ENCODE measurements at places on chromosomes 16 and 17.

DNA sequence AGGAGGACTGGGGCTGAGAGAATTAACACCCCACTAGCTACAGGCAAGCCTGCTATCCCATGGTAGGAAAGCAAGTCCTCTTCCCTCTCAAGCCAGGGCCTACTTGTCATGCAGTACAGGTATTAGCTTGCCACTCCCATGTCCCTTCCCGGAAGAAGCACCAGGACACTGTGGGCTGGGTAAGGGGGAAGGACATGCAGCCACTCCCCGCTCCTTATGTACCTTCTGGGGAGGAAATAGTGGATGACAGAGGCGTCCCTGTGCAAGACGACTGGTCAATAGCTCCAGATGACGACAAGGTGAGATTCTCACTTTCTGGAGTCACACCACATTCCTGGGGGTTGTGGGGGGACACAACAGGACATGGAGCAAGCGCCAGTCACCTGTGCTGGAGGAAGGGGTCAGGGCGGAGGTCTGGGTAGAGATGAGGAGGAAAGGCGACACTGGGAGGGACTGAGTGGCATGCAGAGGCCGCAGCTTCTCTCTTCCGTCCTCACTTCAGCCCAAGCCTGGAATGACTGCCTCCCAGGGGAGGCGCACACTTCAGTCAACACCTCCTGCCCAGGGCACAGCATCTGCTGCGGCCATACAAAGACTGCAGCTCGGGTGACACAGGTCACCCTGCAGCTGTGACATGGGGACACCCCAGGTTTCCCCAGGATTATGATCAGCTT lies 15.1 kb upstream of the FOXJ1 start:
- no peak for DNase-seq

DNA sequence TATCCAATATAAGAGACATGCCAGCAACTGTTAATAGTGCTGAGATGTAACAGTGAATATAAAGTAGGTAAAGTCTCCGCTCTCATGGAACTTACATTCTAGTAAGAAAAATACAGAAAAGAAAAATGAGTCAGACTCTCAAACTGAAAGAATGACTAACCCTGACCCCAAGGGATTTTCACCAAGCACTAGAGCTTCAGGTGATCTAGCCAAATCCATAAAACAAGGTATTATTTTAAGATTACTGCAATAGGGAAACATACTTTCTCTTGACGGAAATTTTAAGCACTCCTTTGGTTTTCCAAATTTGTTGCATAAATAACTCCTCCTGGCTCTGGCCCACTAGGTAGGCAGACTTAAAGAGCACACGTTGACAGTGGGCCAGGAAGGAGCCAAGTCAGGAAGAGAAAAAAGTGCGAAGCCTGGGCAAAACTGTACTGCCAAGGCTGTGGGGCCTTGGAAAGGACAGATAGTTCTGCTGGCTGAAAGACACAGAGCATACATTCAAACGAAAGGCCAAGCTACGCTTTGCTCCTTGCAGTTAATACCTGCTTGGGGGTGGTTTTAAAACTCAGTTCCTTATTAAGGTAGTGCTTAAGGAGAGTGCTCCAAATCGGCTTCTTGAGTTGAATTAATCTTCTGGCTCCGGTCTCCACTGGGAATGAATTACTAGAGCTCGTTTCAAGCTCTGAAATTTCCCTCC lies 1.4 kb downstream of the GOT2 start:
- DNase-seq: no peak

DNA sequence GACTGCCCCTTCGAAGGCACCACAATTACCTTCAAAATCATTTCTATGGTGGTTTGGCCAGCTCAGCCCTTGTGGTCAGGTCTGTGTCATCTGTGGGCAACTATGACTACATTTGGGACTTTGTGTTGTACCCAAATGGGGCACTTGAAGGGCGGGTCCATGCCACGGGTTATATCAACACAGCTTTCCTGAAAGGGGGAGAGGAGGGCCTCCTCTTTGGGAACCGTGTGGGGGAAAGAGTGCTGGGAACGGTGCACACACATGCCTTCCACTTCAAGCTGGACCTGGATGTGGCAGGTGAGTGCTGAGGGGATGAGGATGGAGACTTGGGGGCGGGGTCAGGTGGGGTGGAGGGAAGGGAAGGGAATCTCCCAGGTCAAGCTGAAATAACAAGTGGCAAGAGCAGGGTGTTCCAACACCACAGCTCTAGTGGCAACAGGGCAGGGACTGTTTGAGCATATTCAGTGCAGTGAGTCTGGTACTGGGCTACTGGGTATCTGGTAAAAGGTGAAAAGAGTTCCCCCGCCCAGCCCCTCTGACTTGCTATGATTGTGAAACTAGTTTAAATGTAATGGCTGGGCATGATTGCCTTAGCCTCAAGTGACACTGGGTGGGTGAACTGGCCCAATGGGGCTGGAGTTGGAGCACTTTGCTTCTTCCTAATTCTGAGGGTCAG lies 1.7 kb downstream of the AOC2 start:
- DNase-seq: no peak

DNA sequence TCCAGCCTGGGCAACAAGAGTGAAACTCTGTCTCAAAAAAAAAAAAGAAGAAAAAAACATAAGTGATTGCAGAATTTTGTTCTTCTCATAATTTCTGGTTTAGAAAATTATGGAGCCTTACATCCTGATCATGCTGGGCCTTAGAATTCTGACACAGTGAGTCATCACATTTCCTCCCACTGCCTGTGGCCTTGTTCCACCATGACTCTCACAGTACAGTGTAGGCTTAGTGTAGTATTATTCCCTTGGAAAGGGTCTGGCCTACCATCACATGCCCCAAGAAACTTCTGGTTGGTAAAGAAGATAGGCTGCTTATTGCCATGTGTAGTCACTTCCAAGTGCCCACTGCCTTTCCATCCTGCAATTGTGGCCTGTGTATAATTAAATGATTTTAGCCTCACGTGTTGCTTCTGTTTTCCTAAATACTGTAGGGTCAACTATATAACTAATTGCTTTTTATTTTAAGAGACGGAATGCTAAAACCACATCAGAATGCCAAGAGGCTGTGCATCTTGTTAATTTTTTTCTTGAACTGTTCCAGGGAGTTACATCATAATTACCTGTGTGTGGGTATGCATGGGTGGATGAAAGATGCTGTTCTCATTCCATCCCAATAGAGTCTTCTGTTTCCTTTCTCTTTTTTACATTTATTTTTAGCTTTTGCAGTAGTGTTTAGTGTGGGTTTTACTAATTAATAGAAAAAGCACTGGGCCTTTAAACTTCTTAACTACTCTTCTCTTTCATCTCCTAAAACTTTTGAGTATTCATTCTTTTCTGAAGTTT lies 25.9 kb downstream of the OGFOD1 start:
- no peak for DNase-seq

DNA sequence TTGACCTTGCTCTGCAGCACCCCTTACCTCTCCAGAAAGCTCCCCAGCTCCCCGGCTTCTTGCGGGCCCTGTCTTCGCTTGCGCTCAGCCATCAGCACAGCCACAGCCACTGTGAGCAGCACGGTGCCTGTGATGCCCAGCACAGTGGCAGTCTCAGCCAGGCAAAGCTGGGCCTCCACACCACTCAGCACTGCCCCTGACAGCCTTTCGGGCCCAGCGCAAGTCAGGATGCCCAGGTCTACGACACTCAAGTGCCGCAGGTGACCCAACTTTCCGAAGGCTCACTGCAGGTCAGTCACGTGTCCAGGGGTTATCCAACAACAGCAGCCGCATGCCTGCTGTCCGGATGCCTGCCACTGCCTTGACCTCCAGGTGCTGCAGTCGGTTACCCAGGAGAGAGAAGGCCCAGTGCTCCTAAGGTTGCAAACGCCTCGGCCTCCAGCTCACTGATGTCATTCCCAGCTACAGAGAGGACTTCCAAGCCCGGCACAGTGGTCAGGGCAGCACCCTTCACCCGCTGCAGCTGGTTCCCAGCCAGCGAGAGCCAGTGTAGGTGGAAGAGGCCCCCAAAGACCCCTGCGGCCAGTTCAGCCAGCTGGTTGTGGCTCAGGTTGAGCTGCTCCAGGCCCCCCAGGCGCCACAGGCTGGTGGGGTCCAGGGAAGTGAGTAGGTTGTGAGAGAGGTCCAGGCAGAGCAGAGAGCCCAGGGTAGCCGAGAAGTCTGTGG lies 8.9 kb upstream of the TMEM101 start:
- DNase-seq: no peak

GRCh38 chr17:57337390-57337789 lies 81.1 kb downstream of the MSI2 start:
- DNase-seq: peak; percentile 2

- DNase-seq: no peak
Measured at GRCh38 chr17:50603340-50603739, 31.3 kb upstream of the ABCC3 start.

- DNase-seq: no peak
Measured at GRCh38 chr17:44733753-44734152, 25.0 kb upstream of the ADAM11 start.

GRCh38 chr17:47663912-47664623 lies 14.3 kb downstream of the KPNB1 start:
- no peak for DNase-seq

DNA sequence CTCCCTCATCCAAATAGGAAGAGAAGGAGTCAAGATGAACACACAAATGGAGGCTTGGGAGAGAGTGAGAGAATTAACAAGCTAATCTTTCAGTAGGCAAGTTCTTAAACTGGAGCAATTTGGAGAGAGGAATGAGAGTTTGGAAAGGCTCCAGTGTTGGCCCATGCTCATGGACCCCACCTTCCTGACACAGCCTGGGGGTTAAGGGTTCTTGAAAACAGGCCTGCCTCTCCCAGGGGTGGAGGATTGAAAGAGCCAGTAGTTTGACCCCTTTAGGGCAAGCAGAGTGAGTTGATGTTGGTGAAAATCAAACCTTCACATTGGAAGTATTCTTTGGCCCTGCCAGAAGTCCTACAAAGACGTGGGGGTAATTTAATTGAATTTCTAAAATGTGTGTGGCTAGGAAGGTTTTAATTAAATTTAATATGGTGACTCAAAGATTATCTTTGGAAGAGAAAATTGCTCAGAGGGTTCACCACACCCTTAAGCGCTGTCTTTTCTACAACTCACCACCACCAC lies 5.8 kb downstream of the HOXB3 start:
- DNase-seq: no peak

DNA sequence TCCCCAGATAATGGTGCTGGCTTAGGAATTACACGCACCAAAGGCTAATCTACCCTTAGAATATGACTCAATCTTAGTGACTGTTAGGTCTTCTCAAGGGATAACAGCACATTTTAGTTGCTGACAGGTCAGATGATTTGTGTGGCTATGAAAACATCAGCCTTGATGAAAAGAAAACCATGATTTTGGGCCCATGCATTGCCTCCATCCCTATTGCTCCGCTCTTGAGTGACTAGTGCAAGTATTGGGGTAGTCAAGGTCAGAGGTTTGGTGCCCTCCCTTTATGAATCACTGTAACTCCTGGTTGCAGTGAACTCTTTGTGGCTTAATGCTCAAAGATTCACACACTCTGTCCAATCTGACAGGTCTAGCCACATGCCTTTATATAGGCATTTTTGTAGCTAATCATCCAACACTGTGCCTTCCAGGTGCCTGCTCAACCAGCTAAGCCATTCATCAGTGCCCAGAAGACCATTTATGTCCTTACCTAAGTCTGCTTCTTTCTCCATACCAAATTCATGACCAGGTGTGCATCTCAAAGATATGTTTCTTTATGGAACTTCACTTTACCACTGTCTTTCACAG lies 251.6 kb downstream of the KCNJ2 start:
- DNase-seq: no peak

GRCh38 chr17:61157246-61157886 lies 242.3 kb upstream of the TBX2 start:
- peak; percentile 34 for DNase-seq

DNA sequence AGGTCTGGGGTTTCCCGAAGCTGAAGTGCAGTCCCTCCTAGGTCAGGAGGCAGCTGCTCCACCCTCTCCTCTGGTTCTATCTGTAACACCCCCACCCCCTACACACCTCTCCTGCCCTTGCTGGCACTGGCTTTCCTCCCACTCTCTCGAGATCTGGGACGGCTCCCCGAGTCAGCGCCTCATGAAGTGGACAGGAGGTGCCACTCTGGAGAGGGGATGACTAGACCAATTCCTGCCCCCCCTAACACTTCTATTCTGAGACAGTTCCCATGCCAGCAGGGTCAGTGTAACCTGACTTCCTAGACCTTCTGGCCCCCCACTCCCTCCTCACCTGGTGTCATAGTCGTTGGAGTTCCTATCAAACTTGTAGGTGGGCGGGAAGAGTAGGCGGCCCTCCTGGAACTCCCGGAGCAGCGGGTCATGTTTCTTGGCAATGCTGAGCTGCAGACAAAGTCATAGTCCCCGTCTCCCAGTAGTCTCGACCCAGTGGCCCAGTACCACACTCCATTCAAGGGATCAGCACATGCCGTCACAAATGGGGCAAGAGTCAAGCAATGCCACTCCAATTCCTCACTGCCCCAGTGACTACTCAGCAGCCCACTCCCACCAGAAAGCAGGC lies 9.7 kb downstream of the INPP5K start:
- DNase-seq: no peak

DNA sequence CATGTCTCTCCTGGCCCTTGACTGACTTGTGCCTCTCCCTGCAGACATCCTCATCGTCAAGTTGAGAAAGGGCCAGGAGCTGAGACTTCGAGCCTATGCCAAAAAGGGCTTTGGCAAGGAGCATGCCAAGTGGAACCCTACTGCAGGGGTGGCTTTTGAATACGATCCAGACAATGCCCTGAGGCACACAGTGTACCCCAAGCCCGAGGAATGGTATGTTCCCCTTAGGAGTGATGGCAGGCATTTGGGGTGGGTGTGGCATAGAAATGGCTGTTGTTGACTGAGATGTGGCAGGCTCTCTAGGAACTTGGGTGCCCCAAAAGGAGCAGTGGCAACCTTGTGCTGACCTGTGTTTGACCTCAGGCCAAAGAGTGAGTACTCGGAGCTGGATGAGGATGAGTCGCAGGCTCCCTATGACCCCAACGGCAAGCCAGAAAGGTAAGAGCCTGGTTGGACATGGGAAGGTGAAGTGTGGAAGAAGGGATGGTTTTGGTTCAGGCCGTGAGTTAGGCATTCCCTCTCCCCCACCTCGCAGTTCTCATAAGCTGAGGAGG lies 7.5 kb downstream of the POLR2C start:
- no peak for DNase-seq

DNA sequence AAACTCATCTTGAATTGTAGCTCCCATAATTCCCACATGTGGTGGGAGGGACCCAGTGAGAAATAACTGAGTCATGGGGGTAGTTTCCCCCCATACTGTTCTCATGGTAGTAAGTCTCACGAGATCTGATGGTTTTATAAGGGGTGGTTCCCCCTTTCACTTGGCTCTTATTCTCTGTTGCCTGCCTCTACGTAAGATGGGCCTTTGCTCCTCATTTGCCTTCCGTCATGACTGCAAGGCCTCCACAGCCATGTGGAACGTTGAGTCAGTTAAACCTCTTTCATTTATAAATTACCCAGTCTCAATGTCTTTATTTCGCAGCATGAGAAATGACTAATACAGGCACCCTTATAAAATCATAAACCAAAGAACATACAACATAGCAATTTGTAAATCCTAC lies 79.0 kb downstream of the XYLT1 start:
- no peak for DNase-seq

Data from hypothalamus (tissue), 51 donors.